ENCODE measurements at places on chromosomes 11 and 22.

DNA sequence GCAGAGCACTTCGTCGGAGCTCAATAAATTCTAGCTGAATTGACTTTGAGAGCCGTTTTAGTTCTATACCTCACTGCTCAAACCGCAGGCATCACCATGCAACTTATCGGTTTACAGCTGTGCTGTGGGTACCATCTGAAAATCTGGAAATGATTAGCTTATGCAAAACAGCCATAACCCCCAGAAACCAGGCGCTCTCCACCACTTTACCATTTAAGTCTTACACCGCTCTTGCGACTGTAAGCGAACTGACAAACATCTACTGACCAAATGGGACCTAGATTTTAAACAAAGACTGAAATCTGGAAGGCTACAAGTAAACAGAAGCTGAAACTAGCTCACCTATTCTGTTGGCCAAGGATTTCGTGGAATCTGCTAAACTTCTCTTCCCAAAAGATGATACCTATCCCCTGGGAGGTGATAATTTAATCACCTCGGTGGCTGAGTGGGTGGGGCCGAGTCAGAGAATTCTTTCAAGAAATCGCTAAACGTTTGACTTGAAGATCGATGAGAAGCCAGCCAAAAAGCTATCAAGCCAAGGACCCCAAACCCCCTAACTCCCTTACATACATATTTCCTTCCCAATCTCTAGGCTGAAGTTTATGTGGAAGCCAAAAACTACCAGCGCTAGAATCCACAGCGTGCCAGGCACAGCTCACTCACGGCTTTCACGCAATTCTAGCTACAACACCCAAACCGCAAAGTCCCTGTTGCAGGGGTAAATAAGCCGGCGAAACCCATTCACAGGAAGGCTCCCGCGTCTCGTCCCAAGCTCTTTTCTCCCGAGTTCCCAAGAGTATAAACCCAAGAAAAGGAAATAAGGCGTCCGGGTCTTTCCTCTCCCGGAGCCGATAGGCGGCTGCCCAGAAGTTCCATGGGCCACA, 644 bp downstream of the SPTY2D1 start:
- DNase-seq, result no peak

DNA sequence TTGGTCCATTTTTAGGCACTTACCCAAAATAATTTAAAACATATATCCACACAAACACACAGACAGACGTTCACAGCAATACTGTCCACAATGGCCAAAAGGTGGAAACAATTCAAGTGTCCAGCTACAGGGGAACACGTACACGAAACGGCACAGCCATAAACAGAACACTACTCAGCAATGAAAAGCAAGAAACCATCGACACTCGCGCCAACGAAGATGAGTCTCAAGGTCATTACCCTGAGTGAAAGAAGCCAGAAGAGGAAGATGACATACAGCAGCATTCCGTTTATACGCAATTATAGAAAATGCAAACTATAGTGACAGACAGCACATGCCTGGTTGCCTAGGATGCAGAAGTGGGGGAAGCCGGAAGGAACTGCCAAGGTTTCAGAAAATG, 13.4 kb upstream of the COMT start:
- no peak for DNase-seq

DNA sequence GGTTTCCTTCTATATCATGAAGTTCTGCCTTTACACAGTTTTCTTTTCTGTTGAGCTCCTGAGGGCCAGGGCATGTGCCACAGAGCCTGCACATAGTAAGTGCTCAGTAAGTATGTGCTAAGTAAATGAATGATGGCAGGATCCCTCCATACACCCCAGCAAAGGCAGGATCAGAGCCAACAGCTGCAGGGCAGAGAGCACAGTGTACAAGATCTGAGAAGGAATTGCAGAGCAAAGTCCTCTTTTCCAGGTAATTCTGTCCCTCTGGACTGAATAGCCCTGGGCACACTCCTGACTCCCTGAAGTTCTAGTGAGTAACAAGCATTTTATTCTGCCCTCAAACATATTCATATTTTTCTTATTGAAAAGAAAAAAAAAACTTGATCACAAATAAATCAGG, 117.7 kb downstream of the GALNT18 start:
- DNase-seq, result no peak

- no peak for DNase-seq
Measured at GRCh38 chr11:66767666-66768065, 38.6 kb upstream of the SPTBN2 start.

- DNase-seq, result no peak
Measured at GRCh38 chr11:26344647-26345046, 12.7 kb downstream of the ANO3 start.

DNA sequence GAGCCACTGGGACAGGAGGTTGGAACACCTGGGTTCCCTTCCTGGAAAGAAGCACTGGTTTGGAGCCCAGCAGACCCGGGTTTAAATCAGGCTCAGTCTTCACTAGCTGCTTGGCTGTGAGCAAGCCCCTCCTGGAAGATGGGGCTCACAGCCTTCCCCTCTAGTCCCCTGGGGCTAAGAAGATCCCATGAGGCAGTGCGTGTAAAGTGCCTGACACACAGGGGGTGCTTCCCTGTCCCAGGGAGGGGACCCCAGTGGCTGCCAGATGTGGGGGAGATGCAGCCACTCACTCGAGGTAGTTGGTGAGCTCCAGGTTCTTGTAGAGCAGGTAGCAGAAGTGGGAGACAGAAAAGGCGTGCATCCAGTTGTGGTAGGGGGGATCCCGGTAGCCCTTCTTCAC, 93.2 kb downstream of the PDE2A start:
- DNase-seq, result no peak

DNA sequence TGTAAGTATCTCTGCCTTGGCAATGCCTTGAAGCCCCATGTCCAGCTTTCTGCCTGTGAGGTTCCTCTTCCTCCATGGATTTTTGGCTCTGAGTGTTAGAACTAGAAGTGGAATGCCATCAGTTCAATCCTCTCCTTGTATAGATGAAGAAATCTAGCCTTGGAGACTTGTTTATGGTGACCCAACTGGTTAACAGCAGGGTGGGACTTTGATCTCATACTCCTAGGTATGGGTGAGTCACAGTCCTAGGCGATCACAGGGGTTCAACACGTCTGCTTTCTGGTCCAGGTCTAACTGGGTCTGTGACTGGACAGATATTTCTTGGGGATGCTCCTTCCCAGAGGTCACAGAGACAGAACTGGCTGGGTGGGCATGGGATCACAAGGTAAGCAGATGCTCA, 9.2 kb upstream of the MTFP1 start:
- no peak for DNase-seq

- DNase-seq, result no peak
Measured at GRCh38 chr22:37420686-37421467, 6.4 kb downstream of the ELFN2 start.

DNA sequence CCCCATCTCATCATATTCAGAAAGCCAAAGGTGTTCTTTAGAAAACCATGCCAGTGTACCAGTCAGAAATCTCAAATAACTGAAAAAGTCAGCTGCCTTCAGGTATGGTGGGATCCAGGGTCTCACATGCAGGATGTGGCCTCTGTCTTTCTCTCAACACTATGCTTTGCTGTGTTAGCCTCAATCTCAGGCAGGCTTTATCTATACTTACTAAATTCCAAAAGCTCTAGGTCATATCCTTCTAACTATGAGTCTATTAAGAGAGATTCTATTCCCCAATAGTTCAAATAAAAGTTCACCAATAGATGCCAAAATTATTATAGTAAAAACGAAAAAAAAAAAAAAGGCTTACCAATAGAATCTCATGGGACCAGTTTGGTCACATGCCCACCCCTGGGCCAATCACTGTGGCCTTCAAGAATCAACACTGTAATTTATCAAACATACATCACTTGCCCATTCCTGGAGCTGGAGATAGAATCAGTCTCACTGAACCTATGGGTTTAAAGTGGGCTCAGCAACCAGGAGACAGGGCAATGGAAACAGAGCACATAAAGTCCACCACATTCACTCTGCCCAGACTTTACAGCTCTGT, 38.0 kb upstream of the APLNR start:
- no peak for DNase-seq

- DNase-seq, result no peak
Measured at GRCh38 chr11:69848201-69848600, 29.0 kb upstream of the FGF3 start.

DNA sequence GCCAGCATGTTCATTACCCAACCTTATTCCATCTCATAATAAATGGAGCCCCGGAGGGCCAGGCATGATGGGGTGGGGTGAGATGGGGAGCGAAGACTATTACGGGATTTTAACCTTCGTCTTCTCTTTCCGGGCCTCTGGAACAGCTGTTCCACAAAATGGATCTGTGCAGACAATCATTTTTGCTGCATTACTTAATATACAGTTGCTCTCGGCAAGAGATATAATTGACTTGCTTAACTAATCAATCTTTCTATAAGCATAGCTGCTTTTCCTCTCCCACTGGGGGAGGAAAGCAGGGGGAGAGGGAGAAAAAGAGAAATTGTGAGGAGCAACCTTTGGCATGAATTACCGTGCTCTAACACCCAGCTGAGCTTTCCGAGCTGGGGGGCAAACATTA, 440.4 kb downstream of the BUD13 start:
- no peak for DNase-seq

DNA sequence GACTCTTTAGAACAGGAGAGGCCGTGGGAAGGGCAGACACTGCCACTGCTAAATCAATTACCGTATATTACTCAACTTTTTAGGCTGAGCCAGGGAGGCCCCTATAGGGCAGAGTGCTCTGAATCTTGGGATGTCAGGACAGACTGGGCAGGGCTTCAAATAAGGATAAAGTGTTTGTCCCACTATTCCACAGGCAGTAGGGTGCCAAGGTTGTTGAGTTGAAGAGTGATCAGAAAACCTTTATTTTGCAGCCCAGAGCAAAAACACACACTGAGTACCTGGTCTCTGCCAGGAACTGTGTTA, 1.6 kb upstream of the B4GAT1 start:
- DNase-seq, result no peak

GRCh38 chr22:19275919-19276600, 15.5 kb downstream of the CLTCL1 start:
- no peak for DNase-seq

DNA sequence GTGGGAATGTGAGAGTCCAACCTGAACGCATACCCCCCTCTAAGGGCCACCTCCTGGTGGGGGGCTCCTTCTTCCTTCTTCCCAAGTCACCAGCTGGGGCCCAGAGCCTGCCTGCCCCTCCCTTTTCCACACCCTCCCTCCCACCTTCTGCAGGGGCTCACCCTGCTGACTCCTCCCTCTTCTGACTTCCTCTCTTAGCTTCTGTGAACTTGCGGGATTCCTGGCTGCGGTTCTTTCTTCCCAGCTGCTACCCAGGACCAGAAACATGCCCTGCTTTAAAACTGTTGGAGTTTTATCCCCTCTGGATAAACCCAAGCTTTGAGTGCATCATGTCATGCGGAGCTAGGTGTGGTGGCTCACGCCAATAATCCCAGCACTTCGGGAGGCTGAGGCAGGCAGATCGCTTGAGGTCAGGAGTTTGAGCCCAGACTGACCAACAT, 10.2 kb downstream of the LRRC74B start:
- DNase-seq, result no peak

- DNase-seq, result no peak
Measured at GRCh38 chr22:38429499-38430068, 25.4 kb downstream of the KCNJ4 start.

GRCh38 chr22:37089434-37089833, 20.1 kb downstream of the TMPRSS6 start:
- no peak for DNase-seq

GRCh38 chr11:72743321-72744221, 8.6 kb downstream of the ARAP1 start:
- DNase-seq, result no peak

GRCh38 chr11:69521457-69521856, 40.0 kb downstream of the LINC01488 start:
- DNase-seq, result no peak

DNA sequence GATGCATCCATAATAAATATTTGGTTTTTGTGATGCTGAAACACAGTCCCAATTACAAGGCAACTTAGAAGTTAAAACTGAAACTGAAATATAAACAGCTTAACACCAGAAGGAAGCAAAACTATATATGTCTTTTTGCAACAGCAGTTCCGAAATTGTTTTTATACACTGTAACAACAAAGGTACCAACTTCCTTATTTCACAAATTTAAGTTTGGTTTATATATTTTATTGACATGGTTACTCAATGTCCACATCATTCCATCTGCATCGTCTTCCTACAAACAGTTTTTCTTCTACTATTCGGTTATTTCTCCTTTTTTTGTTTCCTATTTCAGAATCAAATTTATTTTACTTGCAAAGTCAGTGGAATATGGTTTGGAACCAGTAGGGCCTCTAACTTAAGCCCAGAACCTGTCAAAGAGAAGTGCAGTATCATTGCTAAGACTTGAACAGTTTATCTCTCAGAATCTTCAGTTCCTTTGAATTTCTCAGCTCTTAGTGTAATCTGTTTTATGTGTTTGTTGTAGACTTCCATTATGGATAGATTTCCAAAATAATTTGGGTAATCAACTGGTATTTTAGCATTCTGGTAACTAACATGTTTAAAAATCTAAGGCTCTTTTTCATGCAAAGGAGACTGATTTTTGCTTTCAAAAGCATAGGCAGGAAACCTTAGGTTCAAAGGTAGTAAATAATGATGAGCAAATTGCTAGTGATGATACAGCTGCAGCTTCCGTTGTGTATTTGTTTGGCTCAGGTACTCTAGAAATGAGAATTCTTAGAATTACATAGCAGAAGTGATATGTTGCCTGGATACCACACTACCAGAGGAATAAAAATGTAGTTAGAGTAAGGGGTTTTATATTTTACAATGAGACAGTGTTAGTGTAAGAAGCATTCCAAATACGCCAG, 8.2 kb upstream of the HSPA8 start:
- DNase-seq, result no peak

DNA sequence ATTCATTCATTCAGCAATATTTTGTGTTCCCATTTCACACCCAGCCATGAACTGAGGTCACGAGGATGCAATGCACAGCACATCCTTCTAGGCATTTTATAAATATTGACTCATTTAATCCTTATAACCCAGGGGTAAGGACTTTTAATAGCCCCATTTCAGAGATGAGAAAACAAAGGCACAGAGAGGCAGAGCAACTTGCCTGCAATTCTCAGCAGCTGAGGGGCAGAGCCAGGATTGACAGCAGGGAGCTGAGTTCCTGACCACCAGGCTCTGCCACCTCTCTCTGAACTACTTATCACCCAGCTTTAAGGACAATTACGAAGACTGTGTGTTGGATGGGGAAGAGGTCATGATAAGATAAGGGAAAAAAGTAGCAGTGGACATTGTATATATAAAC, 12.8 kb upstream of the FGF3 start:
- DNase-seq, result no peak

- no peak for DNase-seq
Measured at GRCh38 chr22:43905681-43906080, 13.9 kb upstream of the PNPLA5 start.

GRCh38 chr11:86201371-86201884, 43.1 kb upstream of the EED start:
- DNase-seq, result no peak

GRCh38 chr11:62140304-62141110, 16.7 kb downstream of the INCENP start:
- DNase-seq, result no peak

GRCh38 chr11:120608760-120609211, 97.2 kb downstream of the GRIK4 start:
- DNase-seq, result no peak

DNA sequence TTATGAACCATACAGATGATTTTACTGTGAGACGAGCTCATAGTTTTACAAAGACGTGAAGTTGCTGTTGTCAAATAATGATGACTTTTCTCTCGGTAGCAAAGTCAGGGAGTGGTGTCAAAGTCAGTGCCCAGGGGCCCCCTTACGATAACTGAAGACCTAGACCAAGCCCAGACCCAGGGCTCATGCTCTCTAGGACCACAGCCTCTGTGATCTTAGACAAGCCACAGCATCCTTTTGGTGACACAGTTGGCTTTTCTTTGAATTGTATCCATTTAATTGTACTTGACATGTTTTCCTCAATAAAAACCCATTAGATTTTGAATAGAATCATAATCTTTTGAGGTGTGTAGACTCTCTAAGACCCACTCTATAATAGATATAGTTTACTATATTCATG, 17.9 kb upstream of the POGLUT3 start:
- DNase-seq, result no peak

Data from stimulated activated CD8-positive, alpha-beta memory T cell treated with anti-CD3 and anti-CD28 coated beads, Interleukin-2, amount 100 ng/mL, for 48 hours (primary cell).